ENCODE measurements at places on chromosomes 6 and 20.
A peak's percentile ranks its signal among the peaks of the same experiment; 100 is the strongest.

GRCh38 chr6:141492521-141493284, 640.0 kb upstream of the GJE1 start:
- no peaks in the 10 kb centered on the region for H3K27me3 ChIP-seq
- no peak for DNase-seq
- no peak overlapping the region for H3K27ac ChIP-seq
- H3K4me3 ChIP-seq: no peak overlapping the region

DNA sequence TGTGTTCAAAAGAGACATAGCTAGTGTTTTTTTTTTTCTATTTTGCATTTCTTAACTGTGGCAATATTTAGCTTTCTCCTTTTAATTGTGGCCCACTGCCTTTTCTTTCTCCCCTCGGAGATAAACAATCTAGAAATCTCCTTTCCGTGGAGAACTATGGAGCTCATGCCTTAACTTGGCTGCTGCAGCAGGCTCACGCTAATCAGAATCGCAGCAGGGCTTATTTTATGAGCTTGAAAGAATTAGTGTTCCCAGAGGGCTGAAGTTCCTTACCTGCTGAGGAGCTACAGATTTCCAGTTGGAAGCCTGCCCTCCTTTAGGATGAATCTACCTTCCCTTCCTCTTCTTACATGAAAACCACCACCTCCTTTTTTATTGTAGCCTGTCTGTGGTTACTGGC, 35.6 kb downstream of the CTNNBL1 start:
- no peaks in the 10 kb centered on the region for H3K4me1 ChIP-seq
- H3K4me3 ChIP-seq: no peak overlapping the region
- H3K36me3 ChIP-seq: peaks cover 18% of the 10 kb centered on the region

- H3K27me3 ChIP-seq: peaks cover 98% of the 10 kb centered on the region
- peaks cover 41% of the 10 kb centered on the region for H3K4me1 ChIP-seq
- H3K27ac ChIP-seq: peak overlapping the region; percentile 19
- H3K4me3 ChIP-seq: peak overlapping the region; percentile 24
- peak; percentile 68 for DNase-seq
Measured at GRCh38 chr20:49768204-49769047, 44.2 kb upstream of the SLC9A8 start.

GRCh38 chr20:45306431-45306982, at the start of gene RBPJL:
TSS of gene RBPJL (plus strand) at chr20:45306840. CDS start at chr20:45306923, 83 bp downstream.
- no peaks in the 10 kb centered on the region for H3K36me3 ChIP-seq
- H3K4me1 ChIP-seq: peaks cover 12% of the 10 kb centered on the region
- H3K4me3 ChIP-seq: no peak within 1 kb of the TSS
- peaks cover 94% of the 10 kb centered on the region for H3K27me3 ChIP-seq
- H3K27ac ChIP-seq: no peak within 1 kb of the TSS

DNA sequence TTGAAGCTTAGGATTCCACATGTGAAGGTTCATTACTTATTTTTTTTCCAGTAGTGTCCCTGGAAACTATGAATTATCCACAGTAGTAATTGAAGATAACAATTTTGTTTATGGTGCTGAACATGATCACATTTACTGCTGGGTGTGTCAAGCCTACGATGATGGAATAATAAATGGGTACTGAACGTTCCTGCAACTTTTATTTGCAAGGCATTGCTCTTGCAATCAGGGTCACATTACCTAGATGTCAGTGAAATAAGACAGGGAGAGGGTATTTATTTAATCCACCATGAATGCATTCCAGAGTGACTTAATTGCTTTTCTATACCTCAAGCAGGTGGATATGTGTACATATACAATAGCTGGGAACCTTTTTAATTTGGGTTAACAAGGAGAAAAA, 27.0 kb upstream of the MLIP start:
- no peak overlapping the region for H3K27ac ChIP-seq
- H3K36me3 ChIP-seq: no peaks in the 10 kb centered on the region
- DNase-seq: no peak
- H3K27me3 ChIP-seq: no peaks in the 10 kb centered on the region
- H3K4me1 ChIP-seq: no peaks in the 10 kb centered on the region

DNA sequence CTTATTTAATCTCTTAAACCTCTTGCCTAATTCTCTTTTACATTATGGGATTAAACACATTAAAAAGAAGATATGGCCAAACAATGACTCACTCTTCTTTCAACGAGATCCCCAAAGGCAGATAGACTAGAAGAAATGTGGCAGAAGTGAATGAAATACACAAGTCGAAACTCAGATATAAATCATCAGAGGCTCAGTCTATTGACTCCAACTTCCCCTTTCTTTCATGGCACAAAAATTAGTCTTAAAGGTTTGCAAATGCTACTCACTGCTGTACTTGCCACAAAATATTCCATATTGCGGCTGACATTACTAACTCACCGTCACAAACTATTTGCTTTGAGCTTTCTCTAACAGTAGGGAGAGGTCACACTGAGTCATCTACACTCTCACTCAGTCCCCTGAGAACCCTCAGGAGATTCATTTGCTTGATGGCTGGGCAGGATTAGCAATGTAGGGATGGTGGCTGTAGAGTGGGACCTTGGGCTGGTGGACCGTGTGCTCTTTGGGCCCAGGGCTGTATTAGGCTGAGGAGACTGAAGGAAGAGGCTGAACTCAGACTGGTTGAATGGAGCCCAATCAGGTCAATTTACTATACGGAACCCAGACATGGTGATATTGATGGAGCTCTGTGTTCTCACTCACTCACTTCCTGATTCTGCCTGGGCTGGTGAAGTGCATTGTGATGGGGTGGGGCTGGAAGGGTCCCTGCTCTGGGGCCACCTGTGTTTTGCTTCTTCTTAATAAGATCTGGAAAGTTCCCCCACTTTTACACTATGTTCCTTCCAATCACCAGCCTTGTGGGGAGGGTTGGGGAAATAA, 42.8 kb upstream of the UBR2 start:
- no peaks in the 10 kb centered on the region for H3K36me3 ChIP-seq
- DNase-seq: no peak
- H3K27me3 ChIP-seq: no peaks in the 10 kb centered on the region
- no peak overlapping the region for H3K4me3 ChIP-seq
- H3K27ac ChIP-seq: no peak overlapping the region
- no peaks in the 10 kb centered on the region for H3K4me1 ChIP-seq

DNA sequence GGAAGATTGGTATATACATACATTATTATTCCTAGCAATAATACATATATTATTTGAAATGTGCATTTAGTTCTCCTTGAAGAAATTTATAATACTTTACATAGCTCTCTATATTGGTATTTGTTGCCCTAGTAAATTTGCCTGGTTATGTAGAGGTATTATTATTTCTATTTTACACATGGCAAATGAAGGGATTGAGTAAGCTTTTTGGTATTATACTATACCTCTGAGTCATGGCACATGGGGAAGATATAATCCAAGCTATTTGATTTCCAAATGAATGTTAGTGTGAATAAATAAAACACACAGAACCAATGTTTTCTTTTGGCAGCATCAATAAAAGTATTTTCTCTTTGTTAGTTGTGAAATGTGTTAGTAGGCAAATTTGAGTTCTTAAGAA, 409.6 kb upstream of the SLC35B3 start:
- no peak overlapping the region for H3K4me3 ChIP-seq
- H3K27ac ChIP-seq: no peak overlapping the region
- no peaks in the 10 kb centered on the region for H3K27me3 ChIP-seq
- H3K4me1 ChIP-seq: no peaks in the 10 kb centered on the region
- DNase-seq: no peak
